ENCODE measurements at places on chromosomes 7 and 10. TPM values are rescaled to one million over a fixed set of nuclear protein-coding genes. Genes with fewer than 3 reads are reported as not detected.

The NODAL gene
- not detected for total RNA-seq

The DENND2A gene
- total RNA-seq = not detected

The PDK4 gene
- total RNA-seq = not detected

The IL15RA gene
- 31.7 TPM for total RNA-seq

The GIMAP8 gene
- total RNA-seq = 9.9 TPM

The CDCA7L gene
- total RNA-seq = 103 TPM

The VAX1 gene
- total RNA-seq = not detected

The GAD2 gene
- total RNA-seq = not detected

The MALRD1 gene
- not detected for total RNA-seq

The OR2A12 gene
- not detected for total RNA-seq

The ZDHHC4 gene
- total RNA-seq = 33.2 TPM

The ABCC2 gene
- total RNA-seq = 0.85 TPM

The UCMA gene
- not detected for total RNA-seq

The BMI1 gene
- 74.6 TPM for total RNA-seq

The ZMIZ2 gene
- total RNA-seq = 120 TPM

The CALCR gene
- total RNA-seq = not detected

The SPDYE16 gene
- not detected for total RNA-seq

The HOXA13 gene
- not detected for total RNA-seq

The CUTC gene
- 26.9 TPM for total RNA-seq

The PDE6C gene
- not detected for total RNA-seq

The SLC39A12 gene
- total RNA-seq = not detected

The EVX1 gene
- total RNA-seq = not detected

The PPP1R9A gene
- total RNA-seq = not detected

The CEP55 gene
- total RNA-seq = 79.3 TPM

The DNAJB9 gene
- 5.5 TPM for total RNA-seq

The TMUB1 gene
- total RNA-seq = 85.7 TPM

The SEMA3E gene
- total RNA-seq = not detected

The SIRT1 gene
- 20.7 TPM for total RNA-seq

The FOXP2 gene
- total RNA-seq = not detected

The BMPER gene
- total RNA-seq = not detected

The PON3 gene
- not detected for total RNA-seq

The FAM25C gene
- total RNA-seq = not detected

The THSD7A gene
- not detected for total RNA-seq

The ENKUR gene
- total RNA-seq = not detected

The SPAM1 gene
- not detected for total RNA-seq

The BAG3 gene
- total RNA-seq = 13.0 TPM

The EIF5AL1 gene
- 1.1 TPM for total RNA-seq

The TAS2R41 gene
- not detected for total RNA-seq

The GIMAP2 gene
- 60.3 TPM for total RNA-seq

The CLIP2 gene
- total RNA-seq = 1.9 TPM

The HIPK2 gene
- 20.2 TPM for total RNA-seq

The KIN gene
- total RNA-seq = 15.0 TPM

The GOT1 gene
- 33.2 TPM for total RNA-seq

The CHPF2 gene
- total RNA-seq = 46.1 TPM

The IKZF1 gene
- total RNA-seq = 374 TPM

The FAM25G gene
- total RNA-seq = not detected

Data from activated CD8-positive, alpha-beta memory T cell treated with anti-CD3 and anti-CD28 coated beads, Interleukin-2, amount 10 ng/mL, durations not matched to agents 7 days and 5 days (primary cell).